Epithelial cell of esophagus (primary cell): ENCODE measurements at places on chromosomes 5 and 9.

- no peak for DNase-seq
Measured at GRCh38 chr9:127143920-127144465, 21.6 kb upstream of the ANGPTL2 start.

- no peak for DNase-seq
Measured at GRCh38 chr5:33944543-33945132, 8.5 kb downstream of the RXFP3 start.

- no peak for DNase-seq
Measured at GRCh38 chr5:82275216-82275664, 2.9 kb downstream of the RPS23 start.

- DNase-seq, result no peak
Measured at GRCh38 chr5:170426149-170426767, 37.1 kb upstream of the KCNMB1 start.

- DNase-seq, result no peak
Measured at GRCh38 chr5:143448518-143448917, 45.0 kb upstream of the NR3C1 start.

DNA sequence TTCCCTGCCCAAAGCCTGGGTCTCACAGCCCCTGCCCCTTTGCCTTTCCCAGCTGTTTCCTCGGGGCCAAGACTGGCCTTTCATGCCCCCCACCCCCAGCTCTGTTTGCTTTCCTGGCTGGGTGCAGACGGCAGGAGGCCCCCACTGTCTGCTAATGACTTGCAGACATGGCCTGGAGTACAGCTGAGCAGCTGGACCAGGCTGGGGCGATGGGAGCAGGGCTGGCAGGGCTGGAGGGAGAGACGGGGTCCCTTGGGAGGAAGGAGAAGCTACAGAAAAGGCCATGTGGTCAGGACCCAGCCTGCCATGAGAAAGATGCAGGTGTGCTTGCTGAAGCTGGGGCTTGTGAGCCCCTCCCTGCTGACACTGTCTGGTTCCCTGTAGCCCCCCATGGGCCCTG lies 28.3 kb upstream of the GFPT2 start:
- DNase-seq, result no peak

- peak; percentile 71 for DNase-seq
Measured at GRCh38 chr9:132114102-132114707, 34.5 kb upstream of the MED27 start.

- no peak for DNase-seq
Measured at GRCh38 chr9:33446240-33446945, 1.0 kb downstream of the AQP3 start.

DNA sequence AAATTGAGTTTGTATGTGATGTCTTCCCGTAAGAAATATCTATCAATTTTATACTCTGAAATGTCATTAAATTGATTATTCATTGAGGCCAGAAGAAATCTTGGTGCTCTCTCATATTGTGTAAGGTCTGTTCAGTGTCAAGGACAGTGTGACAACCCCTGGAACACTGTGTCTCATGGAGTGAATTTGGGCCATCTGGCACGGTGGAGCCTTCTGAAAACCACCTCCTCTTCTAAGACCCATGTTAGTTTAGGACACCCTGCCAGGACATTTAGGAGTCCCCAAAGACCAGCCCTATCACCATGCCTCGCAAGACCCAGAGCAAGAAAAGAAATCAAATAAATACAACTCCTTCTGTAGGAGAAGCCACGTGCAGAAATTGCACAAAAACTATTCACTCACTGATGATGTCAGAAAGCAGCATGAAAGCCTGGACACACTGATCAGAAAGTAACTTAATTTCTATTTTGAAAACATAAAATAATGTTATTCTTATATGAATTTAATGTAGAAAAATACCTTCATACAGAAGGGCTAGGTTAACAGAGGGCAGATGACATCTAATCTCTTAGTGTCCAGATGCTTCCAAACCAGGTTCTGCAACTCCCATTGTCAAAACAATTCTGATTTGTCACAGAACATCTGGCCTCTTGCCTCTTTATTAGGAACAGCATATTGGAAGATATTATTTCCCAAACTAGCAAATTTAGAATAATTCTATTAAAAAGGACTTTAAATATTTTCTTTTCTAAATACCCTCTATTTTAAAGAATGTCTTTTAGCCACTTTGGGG lies 298.8 kb downstream of the NR2F1-AS1 start:
- no peak for DNase-seq

DNA sequence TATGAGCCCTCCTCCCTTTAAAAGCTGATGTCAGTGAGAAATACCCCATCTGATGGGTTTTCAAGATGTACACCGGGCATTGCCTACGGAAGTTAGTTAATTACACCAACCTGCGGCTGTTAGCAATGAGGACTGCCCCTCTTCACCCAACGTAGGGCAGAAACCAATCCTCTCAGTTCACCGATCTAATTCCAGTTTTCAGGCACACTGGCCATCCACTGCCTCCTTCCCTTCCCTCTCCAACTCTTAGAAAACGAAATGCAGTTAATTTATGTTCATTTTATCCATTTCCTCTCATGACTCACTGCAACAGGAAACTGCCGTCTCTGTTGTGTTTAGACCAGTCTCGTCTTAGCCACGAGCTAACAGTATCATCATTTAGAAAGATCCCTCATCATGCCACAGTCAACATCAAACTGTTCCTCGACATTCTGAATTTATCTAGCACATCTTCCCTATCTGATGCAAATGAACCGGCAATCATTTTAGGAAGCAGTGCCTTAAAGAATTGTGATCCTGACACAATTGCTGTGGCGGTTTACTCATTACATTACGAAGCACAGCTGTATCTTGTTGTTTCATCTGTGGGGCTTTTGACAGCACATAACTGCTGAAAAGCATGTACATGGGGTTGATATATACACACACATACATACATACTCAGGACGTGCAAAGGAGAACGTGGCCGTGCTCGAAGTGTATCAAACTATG lies 168.6 kb downstream of the EFNA5 start:
- peak; percentile 40 for DNase-seq

- no peak for DNase-seq
Measured at GRCh38 chr9:3597792-3598191, 72.0 kb upstream of the RFX3 start.

DNA sequence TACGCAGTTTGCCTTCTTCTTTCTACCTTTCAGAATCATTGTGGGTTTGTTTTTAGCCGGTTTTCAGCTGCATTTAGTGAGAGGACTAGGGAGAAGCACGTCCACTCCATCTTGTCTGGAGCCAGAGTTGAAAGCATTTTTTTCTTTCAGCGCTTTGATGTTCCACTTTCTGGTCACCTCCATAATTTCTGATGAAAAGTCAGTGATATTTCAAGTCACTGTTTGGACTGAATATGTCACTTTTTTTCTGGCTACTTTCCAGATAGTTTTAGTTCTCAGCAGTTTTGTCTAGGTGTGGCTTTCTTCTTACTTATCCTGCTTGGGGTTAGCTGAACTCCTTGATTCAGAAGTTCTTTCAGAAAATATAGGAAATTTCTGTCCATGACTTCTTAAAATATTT lies 123.9 kb upstream of the IER5L start:
- DNase-seq, result no peak

DNA sequence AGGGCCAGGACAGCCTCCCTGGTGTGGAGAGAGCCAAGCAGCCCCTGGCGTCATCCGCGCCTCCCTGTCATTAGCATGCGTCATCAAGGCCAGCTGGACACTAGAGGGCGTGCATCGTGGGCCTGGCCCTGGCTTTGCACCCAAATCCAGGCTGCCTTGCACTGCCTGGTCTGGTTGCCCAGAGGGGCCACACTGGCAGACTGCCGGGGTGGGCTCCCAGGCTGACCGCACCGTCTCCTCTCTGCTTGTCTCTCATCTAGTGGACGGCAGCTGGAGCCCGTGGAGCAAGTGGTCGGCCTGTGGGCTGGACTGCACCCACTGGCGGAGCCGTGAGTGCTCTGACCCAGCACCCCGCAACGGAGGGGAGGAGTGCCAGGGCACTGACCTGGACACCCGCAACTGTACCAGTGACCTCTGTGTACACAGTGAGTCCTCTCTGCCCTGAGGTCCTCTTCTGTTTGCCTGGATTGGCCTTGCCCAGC lies 29.0 kb downstream of the HK3 start:
- peak; percentile 32 for DNase-seq

GRCh38 chr5:34485768-34486030 lies 170.4 kb upstream of the RAI14 start:
- DNase-seq, result no peak

- DNase-seq, result no peak
Measured at GRCh38 chr5:61177716-61178115, 15.4 kb upstream of the SMIM15 start.

- DNase-seq, result no peak
Measured at GRCh38 chr5:428219-428618, 14.8 kb upstream of the EXOC3 start.

GRCh38 chr9:113509463-113509862 lies 45.9 kb downstream of the RGS3 start:
- DNase-seq, result no peak

DNA sequence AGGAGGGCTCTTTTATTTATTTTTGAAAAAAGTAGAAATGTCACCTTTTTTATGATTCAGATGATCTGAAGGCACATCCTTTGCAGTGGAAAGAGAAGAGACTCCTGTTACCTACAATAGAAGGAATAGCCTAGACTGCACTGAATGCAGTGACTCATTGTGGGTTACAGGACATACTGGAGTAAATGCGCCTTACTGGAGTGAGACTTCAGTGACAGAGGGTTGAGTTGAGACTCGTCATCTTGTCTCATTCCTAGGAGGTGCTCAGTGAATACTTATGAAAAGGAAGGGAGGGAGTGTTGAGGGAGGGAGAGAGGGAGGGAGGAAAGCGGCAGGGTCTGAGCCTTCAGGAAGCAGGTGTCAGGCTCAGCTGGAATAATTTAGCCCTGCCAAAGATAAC lies 25.2 kb downstream of the ANKRA2 start:
- DNase-seq, result peak; percentile 97

DNA sequence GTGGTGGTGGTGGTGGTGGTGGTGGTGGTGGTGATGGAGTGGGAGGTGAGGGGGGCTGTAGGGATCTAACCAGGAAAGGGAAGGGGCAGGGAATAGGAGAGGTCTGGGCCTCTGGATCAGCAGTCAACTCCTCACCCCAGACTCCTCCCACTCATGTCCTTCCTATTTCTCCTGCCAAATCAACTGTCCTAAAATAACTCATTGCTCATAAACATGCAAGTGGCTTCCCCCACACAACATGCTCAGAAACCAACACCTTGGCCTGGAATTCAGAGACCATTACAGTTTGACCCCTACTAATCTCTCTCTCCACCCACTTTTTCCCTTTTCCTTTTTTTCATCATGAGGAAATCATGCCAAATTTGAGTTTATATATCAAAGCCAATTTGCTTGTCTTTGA lies 8.4 kb upstream of the FSD1L start:
- DNase-seq, result no peak
